ENCODE measurements at places on chromosomes 4 and X.

DNA sequence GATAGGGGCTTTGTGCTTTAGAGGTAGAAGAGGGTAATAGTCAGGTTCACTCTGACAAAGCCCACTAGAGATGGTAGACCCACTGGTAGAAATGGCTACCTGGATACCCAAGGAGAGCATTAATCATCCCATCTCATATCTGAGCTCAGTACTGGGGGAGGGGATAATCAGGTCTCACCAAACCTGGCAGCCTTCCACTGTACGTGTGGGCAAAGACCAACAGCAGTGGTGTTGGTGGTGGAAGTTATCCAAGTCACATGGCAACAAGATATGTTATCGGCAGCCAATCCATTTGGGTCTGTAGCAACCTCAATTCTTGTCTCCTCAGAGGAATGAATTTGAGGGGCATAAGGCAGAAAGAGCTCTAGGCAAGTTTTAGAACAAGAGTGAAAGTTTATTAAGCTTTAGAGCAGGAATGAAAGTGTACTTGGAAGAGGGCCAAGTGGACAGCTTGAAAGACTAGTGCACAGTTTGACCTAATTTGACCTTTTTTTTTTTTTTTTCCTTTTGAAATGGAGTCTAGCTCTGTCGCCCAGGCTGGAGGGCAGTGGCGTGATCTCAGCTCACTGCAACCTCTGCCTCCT lies 67.0 kb upstream of the CXCL13 start:
- DNase-seq = no peak

DNA sequence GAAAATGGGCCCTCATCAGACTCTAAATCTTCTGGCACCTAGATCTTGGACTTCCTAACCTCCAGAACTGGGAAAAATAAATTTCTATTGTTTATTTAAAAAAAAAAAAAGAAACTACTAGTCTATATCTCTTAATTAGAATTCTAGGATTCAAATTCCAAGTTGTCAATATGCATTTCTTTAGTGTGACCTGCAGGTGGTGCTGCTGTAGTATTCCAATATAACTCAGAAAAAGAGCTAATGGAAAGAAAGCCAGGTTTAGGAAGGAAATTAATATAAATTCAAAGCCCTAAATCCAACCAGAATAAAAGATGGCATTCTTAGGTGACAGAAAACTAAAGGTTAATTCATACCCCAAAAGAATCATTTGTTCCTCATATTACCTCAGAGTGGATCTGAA lies 80.0 kb upstream of the NALF2 start:
- DNase-seq = no peak

- DNase-seq = no peak
Measured at GRCh38 chr4:150418757-150419410, 163.1 kb upstream of the MAB21L2 start.

DNA sequence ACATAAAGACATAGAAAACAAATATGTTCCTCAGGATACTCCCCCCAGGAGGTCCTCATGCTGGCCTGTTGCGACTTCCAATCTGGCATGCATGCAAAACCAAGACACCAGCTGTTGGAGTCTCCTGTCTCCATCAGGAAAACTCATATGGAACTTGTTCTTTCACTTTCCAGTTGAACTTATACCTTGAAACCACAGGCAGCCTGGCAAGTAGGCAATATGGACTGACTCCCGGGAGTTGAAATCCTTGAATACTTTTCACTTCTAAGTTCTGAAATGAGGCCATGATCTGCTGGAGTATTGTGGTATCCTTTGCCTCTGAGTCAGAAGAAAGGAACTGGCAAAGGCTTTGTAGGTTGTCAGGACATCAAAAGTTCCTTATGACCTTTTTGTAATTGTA lies 444.2 kb downstream of the IDS start:
- no peak for DNase-seq

- no peak for DNase-seq
Measured at GRCh38 chrX:95058815-95059214, 1384.8 kb downstream of the FAM133A start.

DNA sequence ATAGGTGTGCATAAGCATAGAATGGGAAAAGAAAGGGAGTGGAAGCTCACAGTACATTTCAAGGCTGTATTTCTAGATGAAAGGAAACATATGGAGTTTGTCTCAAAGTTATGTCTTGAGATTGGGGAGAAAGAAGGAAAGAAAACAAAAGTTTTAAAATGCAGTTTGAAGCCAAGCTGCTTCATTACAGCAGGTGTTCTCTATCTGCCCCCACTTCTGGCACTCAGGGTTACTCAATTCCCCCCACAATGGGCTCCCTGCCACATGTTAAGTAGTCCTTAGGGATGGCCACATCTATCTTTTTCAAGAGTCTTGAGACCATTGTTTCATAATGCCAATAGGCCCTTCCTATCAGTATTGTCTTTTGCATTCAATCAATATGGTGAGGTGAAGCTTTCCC lies 367.4 kb upstream of the ANXA10 start:
- no peak for DNase-seq

DNA sequence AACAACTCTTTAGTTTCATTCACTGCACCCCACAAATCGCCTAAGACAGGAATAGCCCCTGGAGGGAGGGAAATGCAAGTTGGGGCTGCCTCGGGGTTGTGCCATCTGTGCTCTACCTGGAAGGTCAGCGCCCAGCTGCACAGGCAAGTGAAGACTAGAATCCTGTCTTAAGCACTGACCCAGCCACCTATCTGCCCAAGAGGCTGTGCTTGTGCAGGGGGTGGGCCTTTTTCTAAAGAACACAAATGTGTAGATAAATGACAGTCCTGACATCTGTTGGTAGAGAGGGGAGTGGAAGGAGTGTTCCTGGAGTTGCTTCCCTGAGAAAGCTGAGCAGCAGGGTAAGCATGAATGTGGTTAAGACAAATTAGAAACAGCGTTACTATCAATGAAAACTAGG lies 15.7 kb downstream of the ZNF518B start:
- no peak for DNase-seq

DNA sequence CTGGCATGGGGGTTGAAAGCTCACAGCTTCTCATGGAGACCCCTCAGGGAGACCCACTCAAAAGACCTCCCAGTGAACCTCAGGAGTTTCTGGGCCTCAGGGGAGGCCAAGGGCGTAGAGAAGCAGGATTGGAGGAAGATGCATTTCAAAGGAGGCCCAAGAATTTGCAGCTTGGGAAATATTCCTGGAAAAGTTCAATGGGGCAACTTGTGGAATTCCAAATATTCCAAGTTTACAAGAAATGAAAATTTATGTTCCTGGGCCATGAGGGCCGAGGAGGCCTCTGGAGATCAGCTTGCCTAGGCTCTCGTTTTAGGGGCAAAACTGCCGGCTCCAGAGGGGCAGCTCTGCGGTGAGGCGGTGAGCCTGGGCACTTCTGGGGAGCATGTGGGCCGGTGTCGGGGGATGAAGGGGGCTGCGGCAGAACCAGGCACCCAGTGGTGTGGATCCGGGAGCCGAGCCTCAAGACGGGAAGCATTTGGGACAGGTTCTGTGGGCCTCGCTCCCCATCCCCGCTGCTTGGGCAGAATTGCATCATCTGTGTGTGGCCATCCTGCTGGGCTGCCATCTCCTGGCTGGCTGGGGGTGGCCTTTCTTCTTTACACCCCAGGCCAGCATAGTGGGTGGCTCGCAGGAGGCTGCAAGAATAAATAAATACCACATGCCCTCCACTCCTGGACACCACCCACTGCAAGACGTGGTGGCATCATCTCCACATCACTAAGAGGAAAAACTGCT lies 54.6 kb upstream of the GPR78 start:
- DNase-seq = no peak

GRCh38 chr4:75511841-75512240 lies 2.4 kb downstream of the RCHY1 start:
- no peak for DNase-seq

- no peak for DNase-seq
Measured at GRCh38 chr4:116881077-116881476, 204.3 kb downstream of the TRAM1L1 start.

- DNase-seq = no peak
Measured at GRCh38 chr4:70994387-70995099, 1.1 kb downstream of the DCK start.

DNA sequence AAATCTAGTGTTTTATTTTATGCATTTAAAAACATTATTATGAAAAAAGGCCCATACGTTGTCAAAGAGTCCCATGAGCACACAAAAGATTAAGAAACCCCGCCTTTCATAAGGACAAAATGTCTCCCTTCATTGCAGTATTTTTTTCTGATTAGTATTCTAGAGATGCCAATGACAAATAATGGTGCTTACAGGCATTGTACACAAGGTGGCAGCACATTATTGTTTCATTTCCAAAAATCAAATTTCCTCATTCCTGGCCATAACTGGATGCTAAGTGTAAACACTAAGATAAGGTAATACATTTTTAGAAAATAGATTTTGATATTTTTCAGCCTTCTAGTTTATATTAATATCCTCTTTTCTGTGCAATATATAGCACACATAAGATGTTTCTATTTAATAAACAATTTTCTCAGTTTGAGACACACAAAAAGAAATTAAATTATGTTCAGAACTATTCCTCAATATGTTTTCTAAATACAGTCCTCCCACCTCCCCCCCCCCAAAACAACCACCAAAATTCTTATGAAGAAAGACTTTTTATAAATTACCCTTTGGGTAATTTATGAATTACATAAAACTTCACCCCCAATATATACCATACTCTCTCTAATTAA lies 47.7 kb downstream of the TIGD2 start:
- no peak for DNase-seq

Data from stimulated activated CD8-positive, alpha-beta memory T cell treated with anti-CD3 and anti-CD28 coated beads, Interleukin-15, amount 100 ng/mL, for 24 hours (primary cell).